ENCODE measurements at places on chromosomes 12 and 14.

GRCh38 chr12:87921621-87922020 lies 107.6 kb downstream of the C12orf50 start:
- DNase-seq, result no peak

GRCh38 chr14:66507181-66507721 lies 696 bp upstream of the GPHN start:
- no peak for DNase-seq

DNA sequence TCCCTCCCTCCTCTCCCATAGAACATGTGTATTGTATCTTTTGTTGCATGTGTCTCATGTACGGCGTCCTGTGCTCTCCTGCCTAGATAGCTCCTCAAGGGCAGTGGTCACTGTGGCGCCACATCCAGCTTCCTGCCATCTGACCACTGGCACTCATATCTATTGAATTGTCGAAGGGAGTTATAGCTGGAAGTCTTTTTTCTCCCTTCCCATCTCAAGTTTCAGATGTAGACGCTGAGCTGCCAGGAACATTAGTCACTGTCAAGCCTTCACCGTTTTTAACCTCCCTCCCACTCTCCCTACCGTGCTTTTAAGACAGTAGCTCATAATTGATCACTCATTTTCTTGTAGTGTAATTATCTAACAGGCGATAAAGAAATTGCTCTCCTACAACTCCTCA lies 33.0 kb downstream of the MTHFD1 start:
- DNase-seq, result no peak

- no peak for DNase-seq
Observed at GRCh38 chr14:101506926-101507835, 54.1 kb upstream of the DIO3 start.
